NCI-H510A treated with DMSO at 0.1 percent for 48 hours (cell line): ENCODE measurements at places on chromosomes 1 and 21.
A peak's percentile ranks its signal among the peaks of the same experiment; 100 is the strongest.

- peak; percentile 84 for DNase-seq
Observed at GRCh38 chr21:35697321-35697808, 363.0 kb downstream of the SETD4 start.

- DNase-seq: no peak
Observed at GRCh38 chr1:67711158-67711854, 26.3 kb downstream of the GADD45A start.

- no peak for DNase-seq
Observed at GRCh38 chr1:240174734-240175133, 83.1 kb downstream of the FMN2 start.

DNA sequence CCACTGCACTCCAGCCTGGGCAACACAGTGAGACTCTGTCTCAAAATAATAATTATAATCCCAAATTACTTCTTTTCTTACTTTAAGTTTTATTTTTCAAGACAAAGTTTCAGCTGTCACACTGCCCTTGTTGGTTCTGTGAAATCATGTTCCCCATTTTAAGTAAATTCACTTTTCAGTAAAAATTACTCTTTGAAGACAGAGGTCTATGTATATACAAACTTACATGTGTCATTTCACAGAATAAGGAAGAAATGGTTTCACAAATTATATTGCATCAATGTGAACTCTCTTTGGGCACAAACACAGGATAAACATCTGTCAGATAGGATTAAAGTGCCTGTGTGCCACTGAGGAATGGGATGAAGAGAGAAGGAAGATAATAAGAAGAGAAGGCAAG, 33.1 kb upstream of the ETS2 start:
- DNase-seq: no peak

DNA sequence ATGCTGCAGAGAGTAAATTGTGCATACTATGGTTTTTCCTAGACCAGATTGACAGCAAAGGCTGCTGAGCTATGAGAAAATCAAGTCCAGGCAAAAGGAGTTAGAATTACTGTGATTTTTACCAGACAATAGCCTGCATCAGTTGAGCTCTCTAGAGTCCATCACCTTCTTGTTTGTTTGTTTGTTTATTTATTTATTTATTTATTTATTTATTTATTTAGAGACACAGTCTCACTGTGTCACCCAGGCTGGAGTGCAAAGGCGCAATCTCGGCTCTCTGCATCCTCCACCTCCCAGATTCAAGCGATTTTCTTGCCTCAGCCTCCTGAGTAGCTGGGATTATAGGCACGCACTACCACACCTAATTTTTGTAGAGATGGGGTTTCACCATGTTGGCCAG, 24.2 kb upstream of the ABCB10 start:
- no peak for DNase-seq

DNA sequence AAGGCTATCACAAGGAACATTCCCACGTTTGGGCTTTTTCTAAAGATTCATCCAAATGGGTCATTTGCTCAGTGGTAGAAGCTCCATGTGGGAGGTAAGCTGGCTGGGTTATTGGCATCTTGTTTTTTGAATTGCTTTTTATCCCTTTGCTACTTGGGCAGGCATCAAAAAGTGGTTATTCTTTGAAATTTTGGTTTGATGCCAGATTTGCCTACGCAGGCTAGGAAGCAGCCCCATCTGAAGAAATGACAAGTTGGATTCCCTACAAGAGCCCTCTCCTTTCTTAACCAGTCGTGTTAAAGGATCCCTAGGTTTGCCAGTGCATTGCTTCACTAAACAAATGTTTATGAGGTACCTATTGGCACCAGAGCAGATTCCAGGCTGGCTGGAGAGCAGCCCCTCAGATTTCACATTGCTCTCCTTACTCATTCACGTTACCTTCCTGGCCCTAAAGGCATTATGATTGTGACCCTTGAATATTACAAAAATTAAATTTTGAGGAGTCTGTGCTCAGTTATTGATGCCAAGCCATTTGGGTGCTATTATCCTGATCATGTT, 38.8 kb downstream of the ARID1A start:
- DNase-seq: no peak

- no peak for DNase-seq
Observed at GRCh38 chr1:204091787-204092312, 18.9 kb downstream of the SOX13 start.

GRCh38 chr1:6688757-6689156, 12.9 kb downstream of the DNAJC11 start:
- no peak for DNase-seq

DNA sequence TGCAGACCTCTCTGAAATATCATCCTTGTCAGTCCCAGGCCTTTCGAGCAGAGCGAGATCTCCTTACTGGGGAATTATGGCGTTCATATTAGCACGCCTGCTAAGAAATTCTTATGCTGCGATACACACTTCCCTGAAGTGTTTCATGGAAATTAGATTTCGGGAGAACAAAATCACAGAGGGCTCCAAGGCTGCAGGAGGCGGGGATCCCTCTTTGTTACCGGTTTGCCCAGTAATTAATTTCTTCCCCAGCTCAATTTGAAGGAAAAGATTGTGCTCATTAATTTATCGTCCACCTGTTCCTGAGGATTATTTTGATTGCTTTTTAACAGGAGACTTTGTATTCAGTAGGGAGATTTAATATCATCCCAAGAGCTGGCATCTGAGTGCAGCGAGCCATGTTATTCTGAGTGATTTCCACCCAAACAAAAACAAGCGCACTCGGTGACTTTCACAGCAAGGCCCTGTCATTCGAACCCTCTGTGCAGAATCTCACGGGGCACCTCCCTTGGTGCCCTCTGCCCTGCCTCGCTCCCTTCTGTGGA, 202.3 kb upstream of the GALNT2 start:
- DNase-seq: no peak

- peak; percentile 44 for DNase-seq
Observed at GRCh38 chr1:111507411-111508201, 4.2 kb upstream of the ADORA3 start.

DNA sequence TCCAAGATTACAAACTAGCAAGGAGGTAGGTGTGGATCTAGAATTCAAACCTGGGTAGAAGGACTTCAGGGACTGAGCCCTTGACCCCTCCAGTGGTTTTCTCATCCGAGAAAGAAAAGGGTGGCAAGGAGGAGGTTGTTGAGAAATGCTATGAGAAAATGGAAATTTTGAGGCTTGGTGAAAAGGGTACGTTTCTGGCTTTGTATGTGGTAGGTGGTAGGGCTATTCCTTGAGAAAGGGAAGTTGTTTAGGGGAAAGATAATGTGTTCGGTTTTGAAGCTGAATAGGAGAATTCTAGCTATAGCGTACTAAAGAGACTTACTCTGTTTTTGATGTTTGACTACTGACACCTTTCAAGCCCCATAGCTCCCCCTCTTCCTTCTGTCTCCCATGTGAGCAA, 133.8 kb downstream of the CNIH3 start:
- DNase-seq: no peak

GRCh38 chr1:4062041-4062440, 162.0 kb upstream of the C1orf174 start:
- DNase-seq: no peak

DNA sequence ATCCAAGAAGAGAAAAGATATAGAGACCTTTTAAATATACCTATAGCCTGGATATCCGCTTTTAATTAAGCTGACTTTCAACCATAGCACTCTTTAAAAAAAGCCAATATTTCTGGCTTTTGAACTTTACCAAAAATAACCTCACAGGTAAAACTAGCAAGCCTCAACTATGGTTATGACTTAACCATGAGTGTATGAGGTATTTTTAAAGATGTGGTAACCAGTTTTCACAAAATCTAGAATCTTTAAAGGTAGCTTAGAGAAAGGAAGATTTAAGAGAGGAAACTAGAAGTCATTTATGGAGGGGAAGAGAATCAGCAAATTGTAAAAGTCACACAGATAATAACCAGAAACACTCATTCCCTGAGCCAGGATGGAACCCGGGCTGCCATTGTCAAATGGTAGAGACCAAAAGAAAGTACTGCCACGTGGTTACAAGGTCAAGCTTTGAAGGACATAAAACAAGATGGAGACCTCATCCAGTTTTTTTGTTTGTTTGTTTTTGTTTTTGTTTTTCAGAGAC, 288.4 kb upstream of the RGS18 start:
- no peak for DNase-seq

GRCh38 chr1:113931451-113931851, 2.3 kb downstream of the HIPK1 start:
- no peak for DNase-seq

- DNase-seq: peak; percentile 91
Observed at GRCh38 chr1:38964140-38964548, 22.5 kb upstream of the RHBDL2 start.

DNA sequence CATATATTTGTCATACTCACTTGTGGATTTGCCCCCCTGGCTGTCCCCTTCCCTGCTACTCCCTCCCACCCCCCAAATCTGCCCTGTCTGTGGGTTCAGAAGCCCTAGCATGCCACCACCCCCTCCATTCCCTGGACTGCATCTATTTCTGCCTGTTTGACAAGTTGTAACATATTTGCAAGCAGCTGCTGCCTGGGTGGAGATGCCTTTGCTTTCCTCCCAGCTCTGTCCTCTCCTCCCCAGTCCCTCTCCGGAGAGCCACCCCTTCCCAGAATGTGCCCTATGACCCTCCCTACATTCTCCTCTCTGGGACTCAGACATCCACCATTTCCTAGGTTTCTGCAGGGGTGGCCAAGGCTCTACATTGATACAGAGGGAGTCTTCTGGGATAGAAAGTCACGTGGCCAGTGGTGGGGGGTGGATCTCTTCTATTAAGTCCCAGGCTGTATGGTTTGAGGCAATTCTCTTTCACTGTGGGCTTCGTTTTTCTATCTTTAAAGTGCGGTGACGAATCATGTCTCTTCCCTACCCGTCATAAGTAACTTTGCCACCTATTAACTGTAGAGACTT, 6.0 kb upstream of the MYOG start:
- DNase-seq: no peak

- no peak for DNase-seq
Observed at GRCh38 chr1:186375929-186376319, 286 bp downstream of the ODR4 start.

DNA sequence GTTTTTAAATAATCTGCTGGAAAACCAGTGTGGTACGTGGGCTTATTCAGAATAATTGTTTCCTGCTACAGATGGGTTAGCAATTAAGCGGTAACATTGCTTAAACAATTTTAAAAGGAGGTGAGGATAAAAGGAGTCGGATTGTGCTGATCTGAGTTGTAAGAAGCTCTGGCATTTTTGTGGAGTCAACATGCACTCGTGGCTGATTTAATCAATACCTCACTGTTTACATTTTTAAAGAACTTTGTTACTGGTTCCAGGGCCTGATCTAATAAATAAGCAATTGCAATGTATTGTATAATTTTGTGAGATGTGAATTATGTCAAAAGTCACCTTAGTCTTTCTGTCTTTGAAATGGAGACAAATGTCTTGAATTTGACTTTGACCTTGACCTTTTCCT, 474.0 kb downstream of the SETD4 start:
- no peak for DNase-seq

DNA sequence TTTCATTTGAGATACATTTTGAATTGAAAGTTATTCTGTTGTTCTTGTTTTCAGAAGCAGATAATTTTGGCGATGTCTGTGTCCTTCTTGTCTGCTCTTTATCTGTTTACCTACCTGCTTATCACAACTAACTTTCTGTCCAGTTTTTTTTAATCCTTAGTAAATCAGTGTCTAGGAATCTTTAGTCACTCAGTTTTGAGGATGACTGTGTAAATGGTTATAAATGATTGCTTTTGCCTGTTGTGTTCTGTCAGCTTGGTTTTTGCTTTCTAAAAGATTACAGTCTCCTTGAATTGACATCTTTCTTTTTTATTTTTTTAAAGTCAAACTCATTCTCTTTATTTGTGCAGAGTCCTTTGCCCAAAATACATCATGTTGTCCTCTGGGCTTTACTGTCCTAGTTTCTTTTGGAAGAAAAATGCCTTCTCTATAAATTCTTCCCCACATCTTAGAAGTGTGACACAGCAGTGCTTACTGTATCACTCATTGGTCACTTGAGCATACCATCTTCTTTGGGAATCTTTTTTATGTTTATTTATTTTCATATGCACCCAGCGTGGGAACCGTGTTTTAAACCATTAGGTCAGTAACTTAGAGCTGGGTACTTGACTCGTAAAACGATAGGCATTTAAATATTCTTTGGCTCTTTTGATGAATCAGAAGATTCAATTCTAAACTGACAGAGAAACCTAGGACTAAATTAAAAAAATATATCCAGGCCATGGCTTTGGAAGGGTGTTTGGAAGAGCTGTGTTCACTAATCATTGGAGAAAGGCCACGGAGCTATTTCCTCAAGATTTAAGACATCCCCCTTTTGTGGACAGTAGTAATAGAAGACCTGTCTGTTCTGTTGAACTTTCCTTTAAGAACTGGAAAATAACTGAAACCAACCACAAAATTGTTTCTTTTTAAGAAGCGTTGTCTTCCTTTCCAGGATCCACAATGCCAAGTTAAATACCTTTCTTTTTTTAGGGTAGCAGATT, 20.9 kb downstream of the LAMC1 start:
- DNase-seq: no peak

DNA sequence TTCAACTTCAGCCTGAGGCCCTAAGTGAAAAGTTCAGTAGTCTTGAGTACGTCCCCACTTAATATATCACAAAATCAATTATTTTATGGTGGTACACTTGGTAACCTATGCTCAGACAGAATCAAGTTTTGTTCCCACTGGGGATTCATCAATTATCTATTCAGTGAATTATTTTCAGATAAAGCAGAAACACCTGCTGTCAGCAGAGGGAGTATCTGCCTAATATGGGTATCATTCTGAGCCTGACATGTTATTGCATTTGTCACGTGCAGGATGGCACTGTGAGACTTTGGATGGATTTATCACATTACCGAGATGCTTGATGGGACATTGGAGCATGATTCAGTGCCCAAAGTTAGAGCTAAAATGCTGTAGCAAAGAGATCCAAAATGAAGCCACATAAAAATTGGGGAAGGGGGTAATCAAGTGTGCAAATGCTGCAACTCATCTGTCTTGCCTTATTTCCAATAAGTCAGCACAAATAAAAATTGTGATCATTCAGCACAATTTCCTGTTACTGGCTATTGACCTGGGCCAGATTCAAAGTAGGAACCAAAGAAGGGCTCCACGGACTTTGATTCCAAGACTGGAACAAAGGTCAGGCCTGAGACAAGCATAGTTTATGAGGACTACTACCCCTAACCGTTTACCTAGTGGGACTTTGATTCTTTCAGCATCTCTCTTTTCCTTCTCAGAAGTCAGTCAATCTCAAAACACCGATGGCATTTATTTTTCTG, 657.6 kb downstream of the LMO4 start:
- no peak for DNase-seq

DNA sequence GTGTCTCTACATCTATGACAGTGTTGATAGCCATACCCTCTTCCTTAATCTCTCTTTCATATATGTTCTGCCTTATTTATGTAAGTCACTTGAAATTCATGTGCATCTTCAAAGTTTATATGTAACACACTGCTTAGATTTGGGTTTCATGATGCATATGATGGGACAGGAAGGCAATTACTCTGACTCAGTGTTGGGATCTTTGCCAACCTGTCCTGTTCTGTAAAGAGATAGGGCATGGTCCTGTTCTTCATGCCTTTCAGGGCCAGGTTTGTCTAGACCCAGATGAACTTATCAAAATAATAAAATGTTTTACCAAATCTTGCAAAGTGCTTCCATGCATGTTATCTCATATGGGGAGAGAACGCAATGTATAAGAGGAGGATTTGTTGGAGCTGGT, 69.5 kb downstream of the TMPRSS15 start:
- DNase-seq: no peak
